ENCODE measurements at places on chromosomes 1 and 21.

GRCh38 chr1:109977225-109977624 lies 7.3 kb upstream of the AHCYL1 start:
- DNase-seq: no peak

- no peak for DNase-seq
Measured at GRCh38 chr1:94079989-94080388, 41.0 kb downstream of the ABCA4 start.

DNA sequence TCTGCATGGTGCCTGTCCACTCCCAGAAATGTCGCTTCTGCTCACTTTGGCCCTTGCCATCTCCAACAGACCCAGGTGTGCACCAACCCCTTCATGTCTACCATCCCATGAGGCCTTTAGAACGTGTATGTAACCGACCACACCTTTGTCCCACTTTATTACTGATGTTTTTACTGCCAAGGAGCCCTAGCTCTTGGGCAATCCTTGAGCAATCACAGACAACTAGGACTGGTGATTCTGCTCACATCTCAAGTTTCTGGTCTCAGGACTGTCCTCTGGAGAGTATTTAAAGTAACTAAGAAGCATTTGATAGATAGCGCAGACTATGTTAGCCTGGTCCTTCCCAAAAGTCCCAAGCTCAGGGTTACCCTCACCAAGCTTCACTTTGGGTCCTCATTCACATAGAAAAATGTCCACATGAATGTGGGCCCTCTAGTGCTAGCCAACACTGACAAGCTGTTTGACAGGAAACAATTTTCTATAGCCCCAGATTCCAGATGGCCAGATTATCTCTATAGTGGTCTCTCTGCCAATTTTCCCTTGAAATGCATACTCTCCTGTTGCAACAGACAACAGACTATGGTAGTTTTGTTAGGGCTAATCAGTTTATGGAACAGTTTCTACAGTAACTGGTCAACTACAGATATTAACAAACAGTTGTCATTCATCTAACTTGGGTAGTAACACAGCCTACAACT lies 6.9 kb upstream of the TMEM81 start:
- peak; percentile 48 for DNase-seq

DNA sequence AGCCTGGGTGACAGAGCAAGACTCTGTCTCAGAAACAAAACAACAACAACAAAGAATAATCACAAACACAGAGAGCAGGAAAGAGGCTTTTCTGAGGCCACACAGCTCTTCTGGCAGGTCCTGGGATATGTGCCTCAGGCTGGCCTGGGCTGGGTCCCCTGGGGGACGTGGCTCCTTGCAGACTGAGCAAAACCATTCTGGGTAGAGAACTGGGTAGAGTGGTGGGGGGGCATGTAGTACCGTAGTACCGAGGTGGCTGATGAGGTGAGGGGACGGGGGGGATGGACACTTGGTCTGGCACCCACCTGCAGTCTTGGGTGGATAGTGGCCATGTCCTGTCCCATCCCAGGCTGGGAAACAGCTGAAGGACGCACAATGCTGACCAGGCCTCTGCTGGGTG lies 6.0 kb downstream of the TMEM82 start:
- DNase-seq: no peak

- no peak for DNase-seq
Measured at GRCh38 chr21:34219334-34220060, 144.3 kb upstream of the KCNE2 start.

GRCh38 chr1:212482637-212483441 lies 50.1 kb downstream of the NENF start:
- no peak for DNase-seq

- no peak for DNase-seq
Measured at GRCh38 chr1:241994171-241994570, 4.7 kb downstream of the MAP1LC3C start.

GRCh38 chr1:246182149-246182851 lies 324.8 kb downstream of the SMYD3 start:
- DNase-seq: no peak

DNA sequence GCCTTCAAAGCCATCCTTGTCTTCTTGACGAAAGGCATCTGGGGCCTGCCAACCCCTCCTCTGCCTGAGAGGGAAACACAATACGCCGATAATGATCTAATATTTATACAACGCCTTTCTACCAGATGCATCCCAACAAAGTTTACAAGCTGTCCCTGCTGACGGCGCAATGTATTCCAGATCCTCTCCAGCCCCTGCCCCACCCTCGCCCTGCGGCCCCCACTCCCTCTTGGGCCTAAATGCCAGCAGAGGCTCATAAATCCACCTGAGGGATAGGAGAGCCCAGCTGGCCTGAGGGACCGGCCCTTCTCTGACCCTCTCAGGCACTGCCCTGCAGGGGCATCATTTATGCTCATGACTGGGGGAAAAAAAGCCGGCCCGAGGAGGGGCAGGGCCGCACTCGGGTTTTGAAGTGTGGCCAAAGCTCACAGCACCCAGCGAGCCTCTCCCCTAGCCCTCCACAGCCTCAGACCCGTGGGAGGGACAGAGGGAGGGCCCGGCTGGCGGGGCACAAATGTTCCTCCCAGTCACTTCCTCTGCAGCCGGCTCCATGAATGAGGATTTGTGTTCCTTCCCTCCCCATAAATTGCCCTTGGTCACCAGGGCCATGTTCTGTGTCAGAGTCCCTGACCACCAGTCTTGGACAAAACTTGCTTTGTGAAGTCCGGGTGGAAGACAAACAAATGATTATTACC lies 140.3 kb downstream of the FOXD2 start:
- DNase-seq: no peak

- DNase-seq: no peak
Measured at GRCh38 chr1:241332987-241333386, 24.0 kb downstream of the RGS7 start.

- DNase-seq: no peak
Measured at GRCh38 chr1:26125382-26125781, 13.8 kb downstream of the PDIK1L start.

- DNase-seq: no peak
Measured at GRCh38 chr1:101065575-101065974, 40.0 kb upstream of the DPH5 start.

GRCh38 chr1:166470014-166470413 lies 303.2 kb upstream of the FAM78B start:
- DNase-seq: no peak

- no peak for DNase-seq
Measured at GRCh38 chr1:27099135-27099586, 55.8 kb downstream of the SLC9A1 start.

GRCh38 chr1:49111931-49112330 lies 335.2 kb upstream of the BEND5 start:
- DNase-seq: no peak

DNA sequence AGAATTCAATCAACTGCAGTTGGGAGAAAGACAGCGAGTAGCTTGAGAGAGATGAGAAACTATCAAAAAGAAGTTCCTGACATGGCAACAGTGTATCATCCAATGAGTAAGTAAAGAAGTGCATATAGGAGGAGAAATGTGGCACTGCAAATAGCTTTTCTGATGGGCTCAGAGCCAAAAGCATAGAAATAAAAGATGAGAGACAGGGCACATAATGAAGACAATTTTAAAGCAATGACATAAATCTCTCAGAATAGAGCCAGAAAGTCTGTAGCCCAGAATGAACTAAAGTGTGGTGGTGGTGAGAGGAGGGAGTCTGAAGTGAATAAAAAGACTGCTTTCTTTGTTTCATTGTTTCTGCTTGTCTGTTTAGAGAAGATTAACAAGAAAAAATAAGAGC lies 34.3 kb downstream of the TNFSF18 start:
- no peak for DNase-seq

GRCh38 chr1:41122851-41123518 lies 101.5 kb upstream of the SLFNL1 start:
- DNase-seq: no peak

- DNase-seq: no peak
Measured at GRCh38 chr21:42864815-42865775, 14.2 kb downstream of the WDR4 start.

DNA sequence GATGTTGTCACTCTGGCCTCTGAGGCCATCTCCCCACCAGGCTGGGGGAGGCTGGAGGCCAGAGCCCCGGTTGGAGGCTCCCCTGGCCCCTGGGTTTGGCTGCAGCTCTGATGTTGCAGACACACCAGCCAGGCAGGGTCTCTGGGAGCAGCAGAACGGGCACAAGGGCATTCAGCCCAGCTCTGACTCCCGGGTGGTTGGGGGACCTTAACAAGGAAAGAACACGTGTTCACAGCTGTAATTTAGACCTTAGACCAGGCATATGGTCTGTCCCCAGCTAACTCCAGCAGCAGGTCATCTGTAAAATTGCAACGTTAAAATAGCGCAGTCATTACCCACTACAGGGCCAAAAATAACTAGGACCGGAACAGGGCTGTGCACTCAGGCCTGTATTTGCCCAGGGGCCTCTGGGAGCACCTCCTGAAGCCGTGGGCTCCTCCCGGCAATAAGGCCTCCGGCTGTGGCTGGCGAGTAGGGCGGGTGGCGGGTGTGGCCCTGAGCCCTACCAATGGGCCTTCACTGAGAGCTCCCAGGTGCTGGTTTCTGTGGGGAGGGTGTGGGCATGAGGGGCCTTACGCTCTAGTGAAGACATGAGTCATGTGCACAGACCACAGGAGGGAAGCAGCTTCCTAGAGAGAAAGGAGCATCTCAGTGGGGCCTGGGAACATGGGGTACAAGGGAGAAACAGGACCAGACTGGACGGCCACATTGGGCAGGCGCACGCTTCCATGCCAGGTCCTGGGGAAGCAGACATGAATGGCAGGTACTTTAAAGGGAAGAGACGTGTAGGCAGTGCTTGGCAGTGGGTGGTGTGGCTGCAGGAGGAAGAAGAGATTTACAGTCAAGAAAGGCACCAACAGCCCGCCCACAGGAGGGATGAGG lies 6.1 kb downstream of the LDLRAP1 start:
- DNase-seq: peak; percentile 60

- DNase-seq: no peak
Measured at GRCh38 chr1:212926372-212926771, 24.0 kb upstream of the VASH2 start.

DNA sequence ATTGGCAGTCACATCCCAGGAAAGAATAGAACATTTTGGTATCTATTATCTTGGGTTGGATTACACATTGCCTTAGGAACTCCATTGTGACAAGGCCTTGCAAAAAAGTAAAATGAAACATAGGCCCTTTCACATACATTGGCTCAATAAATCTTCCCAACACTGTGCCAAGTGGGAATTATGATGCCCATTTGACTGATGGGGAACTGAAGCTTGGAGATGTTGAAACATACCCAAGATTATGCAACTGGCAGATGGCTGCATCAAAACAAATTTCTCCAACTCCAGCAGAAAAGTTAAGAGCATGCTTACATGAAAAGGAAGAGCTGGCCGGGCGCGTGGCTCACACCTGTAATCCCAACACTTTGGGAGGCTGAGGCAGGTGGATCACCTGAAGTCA lies 26.9 kb downstream of the PLEKHO1 start:
- DNase-seq: no peak

GRCh38 chr1:31318146-31318545 lies 21.3 kb downstream of the ZCCHC17 start:
- DNase-seq: no peak

DNA sequence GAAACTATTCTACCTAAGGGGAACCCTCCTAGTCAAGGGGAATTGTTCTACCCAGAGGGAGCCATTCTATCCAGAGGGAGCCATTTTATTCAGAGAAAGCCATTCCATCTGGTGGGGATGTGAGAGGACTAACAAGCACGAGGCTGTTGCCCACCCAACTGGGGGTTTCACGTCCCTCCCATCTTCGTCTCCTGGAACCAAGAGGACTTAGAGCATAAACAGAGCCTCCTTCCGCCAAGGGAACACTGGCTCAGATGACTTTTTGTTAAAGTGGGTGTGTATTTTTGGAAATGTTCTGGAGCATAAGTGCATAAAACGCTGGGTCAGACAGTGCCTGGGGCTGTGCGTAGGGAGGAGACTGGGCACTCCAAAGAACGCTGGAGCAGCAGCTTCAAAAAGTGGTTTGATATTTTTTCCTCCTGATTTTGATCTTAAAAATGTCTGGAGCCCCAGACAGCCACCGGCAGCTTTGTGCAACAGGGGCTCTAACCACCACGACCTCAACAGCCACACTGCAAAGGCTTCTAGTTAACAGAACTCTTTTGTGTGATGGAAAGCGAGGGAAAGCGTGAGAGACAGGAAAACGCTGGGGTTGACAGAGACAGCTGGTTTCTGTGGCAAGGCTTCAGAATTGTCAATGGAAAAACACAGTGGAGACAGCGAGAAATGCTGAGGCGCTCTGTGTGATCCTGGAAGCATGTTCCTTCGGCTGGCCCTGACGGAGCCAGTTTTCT lies 363.6 kb upstream of the CAMK1G start:
- DNase-seq: peak; percentile 45

DNA sequence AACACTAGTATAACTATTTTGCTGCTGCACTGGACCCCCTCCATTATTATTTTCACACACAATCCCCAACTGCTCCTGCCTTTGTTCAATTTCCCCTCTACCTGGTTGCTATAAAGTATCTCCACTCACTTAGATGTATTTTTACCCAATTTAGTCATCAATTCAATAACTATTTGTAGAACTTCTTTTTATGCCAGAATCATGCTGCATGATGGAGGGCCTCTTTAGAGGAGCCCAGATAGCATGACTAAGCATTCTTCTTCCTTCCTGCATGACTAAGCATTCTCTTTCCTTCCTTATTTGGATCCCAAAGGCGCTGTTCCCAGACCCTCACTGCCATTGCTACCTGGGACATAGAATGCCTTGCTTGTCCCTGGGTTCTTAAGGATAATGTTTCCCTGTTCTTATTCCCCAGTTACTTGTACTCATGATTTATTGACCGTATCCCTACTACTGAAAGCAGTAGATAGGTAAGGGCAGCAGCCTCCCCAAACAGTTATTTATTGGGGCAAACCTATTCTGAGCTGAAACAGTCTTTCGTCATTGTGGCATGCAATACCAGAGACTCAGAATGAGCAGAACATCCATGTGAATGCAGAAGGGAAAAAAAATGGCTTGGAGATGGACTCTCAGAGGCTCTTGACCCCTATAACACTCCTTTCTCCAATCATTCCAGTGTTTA lies 89.3 kb upstream of the AKT3 start:
- no peak for DNase-seq

GRCh38 chr21:42279341-42279871 lies 35.8 kb downstream of the TFF3 start:
- DNase-seq: peak; percentile 53

GRCh38 chr21:38712071-38712470 lies 93.7 kb upstream of the ETS2 start:
- no peak for DNase-seq

- DNase-seq: no peak
Measured at GRCh38 chr1:10830961-10831668, 34.7 kb upstream of the CASZ1 start.

- DNase-seq: no peak
Measured at GRCh38 chr21:26732432-26733221, 112.6 kb downstream of the ADAMTS1 start.
